RCC 7860 (cell line): ENCODE measurements at places on chromosomes 16 and 17.
A peak's percentile ranks its signal among the peaks of the same experiment; 100 is the strongest.

- DNase-seq, result no peak
Observed at GRCh38 chr17:36857698-36858097, 79.6 kb upstream of the LHX1 start.

- no peak for DNase-seq
Observed at GRCh38 chr17:74852237-74853047, 7.2 kb downstream of the GRIN2C start.

- peak; percentile 5 for DNase-seq
Observed at GRCh38 chr16:46620266-46621005, 743 bp downstream of the SHCBP1 start.

DNA sequence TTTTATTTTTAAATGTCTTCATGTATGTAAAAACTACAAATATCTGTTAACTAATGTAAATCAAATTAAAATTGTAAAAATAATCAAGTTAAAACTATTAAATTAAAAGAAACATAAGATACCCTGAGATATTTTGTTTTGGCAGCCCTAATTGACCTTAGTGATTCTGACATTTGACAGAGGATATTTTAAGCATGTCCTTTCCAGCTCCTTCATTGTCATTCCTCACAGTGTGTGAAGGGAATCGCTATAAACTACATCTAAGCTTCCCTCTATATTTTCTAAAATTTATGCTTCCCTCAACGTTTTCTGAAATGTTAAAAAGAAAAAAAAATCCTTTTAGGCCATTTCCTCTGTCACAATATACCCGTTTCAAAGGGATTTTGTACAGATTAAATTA, 20.2 kb downstream of the CEP112 start:
- DNase-seq, result no peak

DNA sequence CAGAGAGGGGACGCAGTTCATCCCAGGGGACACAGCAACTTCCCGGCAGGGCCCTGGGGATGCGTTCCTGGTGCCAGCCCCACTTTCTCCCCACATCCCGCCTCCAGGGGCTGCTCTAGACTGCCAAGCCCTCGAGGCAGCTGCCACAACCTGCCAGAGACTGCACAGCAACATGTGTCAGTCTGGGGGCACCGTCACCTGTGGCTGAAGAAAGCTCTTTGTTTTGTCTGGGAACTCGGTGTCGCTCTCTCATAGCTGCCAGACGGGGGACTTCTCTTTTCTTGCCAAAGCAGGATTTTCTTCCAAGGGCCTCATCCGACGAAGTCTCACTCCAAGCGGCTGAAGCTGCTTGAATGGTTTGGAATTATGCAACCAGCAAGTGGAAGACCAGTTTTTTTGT, 43.7 kb downstream of the COTL1 start:
- no peak for DNase-seq

DNA sequence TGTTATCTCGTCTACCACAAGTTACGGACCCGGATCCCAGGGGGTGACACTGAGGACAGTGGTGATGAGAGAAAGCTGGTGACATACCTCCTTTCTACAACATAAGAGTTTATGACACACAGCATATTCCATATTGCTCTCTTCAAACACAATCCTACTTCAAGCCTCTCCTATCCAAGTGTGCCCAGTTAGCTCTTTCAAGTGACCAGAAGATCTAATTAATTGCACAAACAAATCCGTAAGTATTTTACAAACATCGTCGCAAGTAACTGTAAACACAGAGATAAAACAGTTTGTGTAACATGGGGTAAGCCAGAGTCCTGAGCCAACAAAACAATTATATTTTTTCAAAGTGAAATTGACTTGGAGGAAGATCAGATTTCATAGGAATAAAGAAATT, 235.0 kb downstream of the CHD9NB start:
- DNase-seq, result no peak
